CD8-positive, alpha-beta memory T cell (primary cell): ENCODE measurements at places on chromosomes 1 and 21.
A peak's percentile ranks its signal among the peaks of the same experiment; 100 is the strongest.

DNA sequence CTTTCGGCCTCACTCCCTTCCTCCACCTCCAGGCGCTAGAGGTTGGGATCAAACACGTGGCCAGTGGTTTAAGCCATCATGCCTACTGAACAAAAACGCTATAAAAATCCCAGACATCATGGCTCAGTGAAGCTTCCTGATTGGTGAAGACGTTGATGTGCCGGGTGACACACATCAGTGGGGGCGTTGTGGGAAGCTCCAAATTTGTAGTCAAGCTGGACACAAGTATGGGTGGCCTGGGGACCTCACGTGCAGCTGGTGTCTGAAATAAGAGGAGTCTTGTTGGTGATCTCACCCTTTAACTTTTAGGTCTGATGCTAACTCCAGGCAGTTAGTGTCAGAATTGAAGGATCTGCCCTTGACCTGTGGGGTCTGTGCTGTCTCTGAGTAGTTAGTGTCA is 6.7 kb downstream of the CFAP298 start:
- H3K27ac ChIP-seq, result no peak overlapping the region
- no peak overlapping the region for H3K4me3 ChIP-seq
- no peaks in the 10 kb centered on the region for H3K27me3 ChIP-seq
- DNase-seq, result no peak
- peaks cover 2% of the 10 kb centered on the region for H3K4me1 ChIP-seq

- H3K27ac ChIP-seq, result no peak overlapping the region
- no peak overlapping the region for H3K4me3 ChIP-seq
- H3K36me3 ChIP-seq, result no peaks in the 10 kb centered on the region
- no peak for DNase-seq
- no peaks in the 10 kb centered on the region for H3K27me3 ChIP-seq
Observed at GRCh38 chr1:109162626-109163025, 48.7 kb downstream of the ELAPOR1 start.

- H3K27ac ChIP-seq, result no peak overlapping the region
- H3K4me3 ChIP-seq, result no peak overlapping the region
- no peaks in the 10 kb centered on the region for H3K4me1 ChIP-seq
- no peak for DNase-seq
- H3K27me3 ChIP-seq, result no peaks in the 10 kb centered on the region
Observed at GRCh38 chr1:234454926-234455325, 24.1 kb downstream of the TARBP1 start.

GRCh38 chr1:2330519-2331199 is 60.7 kb downstream of the MORN1 start:
- no peak overlapping the region for H3K27ac ChIP-seq
- no peak overlapping the region for H3K4me3 ChIP-seq
- H3K36me3 ChIP-seq, result no peaks in the 10 kb centered on the region
- DNase-seq, result no peak
- no peaks in the 10 kb centered on the region for H3K27me3 ChIP-seq
- no peaks in the 10 kb centered on the region for H3K4me1 ChIP-seq

- H3K27me3 ChIP-seq, result peaks cover 4% of the 10 kb centered on the region
- H3K4me3 ChIP-seq, result no peak overlapping the region
- no peaks in the 10 kb centered on the region for H3K36me3 ChIP-seq
- H3K4me1 ChIP-seq, result peaks cover 12% of the 10 kb centered on the region
Observed at GRCh38 chr1:20211511-20211931, 25.2 kb upstream of the PLA2G2C start.

DNA sequence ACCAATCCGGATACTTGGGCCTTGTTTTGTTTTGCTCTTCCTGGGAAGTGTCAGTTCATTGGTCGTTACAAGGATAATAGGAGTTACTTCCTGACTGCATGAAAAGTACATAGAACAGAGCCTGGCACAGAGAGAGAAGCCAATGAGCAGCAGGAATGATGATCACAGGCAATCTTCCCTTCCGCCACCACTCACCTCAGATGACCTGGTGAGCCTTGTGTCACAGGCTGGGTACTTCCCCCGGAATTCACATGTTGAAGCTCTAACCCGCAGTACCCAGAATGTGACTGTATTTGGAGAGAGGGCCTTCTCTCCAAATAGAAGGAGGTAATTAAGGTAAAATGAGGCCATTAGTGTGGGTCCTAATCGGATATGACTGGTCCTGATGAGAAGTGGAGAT is 18.8 kb upstream of the GPR137B start:
- H3K27ac ChIP-seq, result no peak overlapping the region
- DNase-seq, result no peak
- H3K4me3 ChIP-seq, result no peak overlapping the region
- no peaks in the 10 kb centered on the region for H3K36me3 ChIP-seq
- H3K27me3 ChIP-seq, result no peaks in the 10 kb centered on the region
- peaks cover 14% of the 10 kb centered on the region for H3K4me1 ChIP-seq

GRCh38 chr1:15994590-15995351 is 9.3 kb upstream of the SRARP start:
- DNase-seq, result peak; percentile 19
- no peak overlapping the region for H3K27ac ChIP-seq
- no peaks in the 10 kb centered on the region for H3K36me3 ChIP-seq
- H3K27me3 ChIP-seq, result no peaks in the 10 kb centered on the region
- no peaks in the 10 kb centered on the region for H3K4me1 ChIP-seq

DNA sequence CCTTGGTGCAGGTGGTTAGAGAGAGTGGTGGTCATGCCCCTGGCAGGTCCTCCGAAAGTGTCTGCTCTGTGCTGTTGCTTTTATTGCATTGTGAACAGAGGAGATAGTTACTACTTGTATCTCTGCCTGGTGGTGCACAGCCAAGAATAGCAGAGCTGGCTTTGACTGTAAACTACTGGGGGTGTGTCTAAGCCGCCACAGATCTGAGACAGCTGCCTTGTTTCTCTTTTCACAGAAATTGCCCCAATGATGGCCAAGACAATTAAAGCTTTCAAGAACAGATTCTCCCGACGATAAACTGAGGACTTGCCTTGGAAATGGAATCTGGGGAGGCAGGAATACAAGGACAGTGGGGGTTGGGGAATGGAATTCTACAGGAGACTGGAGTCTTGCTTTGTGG is 16.0 kb downstream of the ELOA start:
- no peaks in the 10 kb centered on the region for H3K27me3 ChIP-seq
- no peaks in the 10 kb centered on the region for H3K4me1 ChIP-seq
- H3K4me3 ChIP-seq, result no peak overlapping the region
- no peak overlapping the region for H3K27ac ChIP-seq
- H3K36me3 ChIP-seq, result peaks cover 49% of the 10 kb centered on the region

- DNase-seq, result no peak
- no peaks in the 10 kb centered on the region for H3K27me3 ChIP-seq
- H3K4me1 ChIP-seq, result no peaks in the 10 kb centered on the region
- no peak overlapping the region for H3K27ac ChIP-seq
Observed at GRCh38 chr1:201145816-201146215, 8.5 kb downstream of the TMEM9 start.

- H3K36me3 ChIP-seq, result no peaks in the 10 kb centered on the region
- no peaks in the 10 kb centered on the region for H3K27me3 ChIP-seq
- no peak overlapping the region for H3K27ac ChIP-seq
- no peak for DNase-seq
- H3K4me3 ChIP-seq, result no peak overlapping the region
Observed at GRCh38 chr1:232676307-232676706, 46.4 kb upstream of the SIPA1L2 start.

- no peak overlapping the region for H3K27ac ChIP-seq
- H3K4me3 ChIP-seq, result no peak overlapping the region
- no peaks in the 10 kb centered on the region for H3K4me1 ChIP-seq
- H3K27me3 ChIP-seq, result no peaks in the 10 kb centered on the region
- H3K36me3 ChIP-seq, result no peaks in the 10 kb centered on the region
Observed at GRCh38 chr1:22754106-22754768, 43.6 kb downstream of the EPHB2 start.

- H3K27ac ChIP-seq, result no peak overlapping the region
- no peaks in the 10 kb centered on the region for H3K27me3 ChIP-seq
Observed at GRCh38 chr1:245382981-245383380, 228.2 kb downstream of the KIF26B start.

DNA sequence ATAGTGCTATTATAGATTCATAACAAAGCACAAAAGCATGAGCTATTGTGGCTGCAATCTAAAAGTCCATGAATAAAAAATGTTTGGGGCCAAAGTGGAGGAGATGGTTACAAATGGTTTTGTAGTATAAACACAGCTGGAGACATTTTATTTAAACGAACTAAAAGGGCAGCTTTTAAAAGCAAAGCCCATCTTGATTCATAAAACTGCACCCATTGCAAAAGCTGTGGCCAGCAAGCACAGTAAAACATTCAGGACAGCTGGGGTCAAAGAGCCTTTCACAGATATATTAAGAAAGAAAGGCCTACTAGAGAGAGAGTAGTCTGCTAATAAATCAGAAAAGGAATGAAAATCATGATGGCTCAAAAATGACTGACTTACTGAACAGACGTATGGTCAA is 520.8 kb downstream of the NUF2 start:
- DNase-seq, result no peak
- no peak overlapping the region for H3K27ac ChIP-seq
- no peaks in the 10 kb centered on the region for H3K36me3 ChIP-seq
- H3K27me3 ChIP-seq, result no peaks in the 10 kb centered on the region
- no peaks in the 10 kb centered on the region for H3K4me1 ChIP-seq

GRCh38 chr1:37561133-37562132 is 4.7 kb downstream of the DNALI1 start:
- DNase-seq, result no peak
- no peak overlapping the region for H3K27ac ChIP-seq
- peaks cover 13% of the 10 kb centered on the region for H3K36me3 ChIP-seq
- no peaks in the 10 kb centered on the region for H3K27me3 ChIP-seq
- H3K4me1 ChIP-seq, result no peaks in the 10 kb centered on the region

GRCh38 chr21:34840693-34841092 is 171.9 kb downstream of the CLIC6 start:
- peaks cover 22% of the 10 kb centered on the region for H3K36me3 ChIP-seq
- H3K27ac ChIP-seq, result no peak overlapping the region
- no peak for DNase-seq
- H3K27me3 ChIP-seq, result no peaks in the 10 kb centered on the region

DNA sequence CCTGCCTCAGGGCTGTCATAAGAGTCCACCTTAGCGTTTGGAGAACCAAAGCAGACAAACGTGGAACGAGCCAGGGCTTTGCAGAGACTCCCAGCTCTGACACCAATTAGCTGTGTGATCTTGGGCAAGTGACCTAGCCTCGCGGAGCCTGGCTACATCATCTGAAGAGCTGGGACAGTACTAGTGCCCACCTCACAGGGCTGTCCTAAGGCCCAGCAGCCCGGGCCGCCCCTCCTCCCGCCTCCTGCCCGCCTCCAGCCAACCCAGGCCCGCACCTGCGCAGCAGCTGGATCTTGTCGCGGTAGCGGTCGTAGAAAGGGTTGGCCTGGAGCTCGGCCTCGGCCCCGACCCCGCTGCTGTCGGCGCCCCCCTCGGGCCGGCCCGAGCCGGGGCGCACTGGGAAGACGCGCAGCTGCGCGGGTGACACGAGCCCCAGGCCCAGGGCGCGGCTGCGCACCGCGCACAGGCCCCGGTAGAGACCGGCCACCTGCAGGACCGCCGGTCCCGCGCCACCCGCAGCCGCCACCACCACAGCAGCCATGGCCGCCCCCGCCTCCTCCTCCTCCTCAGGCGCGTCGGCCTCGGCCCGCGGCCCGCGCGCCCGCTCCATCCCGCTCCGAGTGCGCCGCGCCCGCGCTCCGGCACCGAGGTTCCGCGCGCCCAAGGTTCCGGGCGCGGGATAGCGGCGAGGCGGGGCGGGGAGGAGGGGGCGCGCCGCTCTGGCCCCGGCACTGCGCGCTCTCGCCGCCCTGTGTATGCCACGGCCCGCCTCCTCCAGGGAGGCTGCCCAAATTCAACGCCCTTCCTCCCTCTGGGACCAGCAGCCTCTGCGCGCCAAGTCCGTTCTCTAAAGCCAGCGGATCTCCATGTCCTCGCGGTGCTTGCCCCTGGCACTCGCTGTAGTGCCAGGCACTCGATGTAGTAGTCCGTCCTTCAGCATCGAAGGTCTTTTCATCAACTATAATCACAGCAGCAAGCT is at the start of gene ATPAF1:
Gene ATPAF1 (minus strand): TSS at position 583 of the 979 bp plus-strand sequence. CDS start 42 bp downstream, at position 541.
- peak within 1 kb of the TSS; percentile 55 for H3K27ac ChIP-seq
- no peaks in the 10 kb centered on the region for H3K27me3 ChIP-seq
- peak within 1 kb of the TSS; percentile 69 for H3K4me3 ChIP-seq
- peaks cover 17% of the 10 kb centered on the region for H3K36me3 ChIP-seq

- H3K36me3 ChIP-seq, result no peaks in the 10 kb centered on the region
- no peaks in the 10 kb centered on the region for H3K27me3 ChIP-seq
- H3K4me1 ChIP-seq, result no peaks in the 10 kb centered on the region
- no peak overlapping the region for H3K27ac ChIP-seq
- H3K4me3 ChIP-seq, result no peak overlapping the region
Observed at GRCh38 chr1:110765640-110766335, 91.0 kb upstream of the KCNA3 start.

- no peak overlapping the region for H3K4me3 ChIP-seq
- H3K4me1 ChIP-seq, result peaks cover 8% of the 10 kb centered on the region
- no peaks in the 10 kb centered on the region for H3K27me3 ChIP-seq
- DNase-seq, result peak; percentile 64
- H3K36me3 ChIP-seq, result no peaks in the 10 kb centered on the region
Observed at GRCh38 chr1:201447903-201448871, 20.8 kb downstream of the PHLDA3 start.

- H3K36me3 ChIP-seq, result no peaks in the 10 kb centered on the region
- H3K4me1 ChIP-seq, result peaks cover 38% of the 10 kb centered on the region
- H3K27ac ChIP-seq, result no peak overlapping the region
- DNase-seq, result no peak
Observed at GRCh38 chr1:172679000-172679772, 20.3 kb downstream of the FASLG start.

- no peak overlapping the region for H3K4me3 ChIP-seq
- DNase-seq, result no peak
- H3K4me1 ChIP-seq, result peaks cover 13% of the 10 kb centered on the region
- H3K27ac ChIP-seq, result no peak overlapping the region
- no peaks in the 10 kb centered on the region for H3K27me3 ChIP-seq
Observed at GRCh38 chr1:153355445-153356071, 2.1 kb upstream of the S100A9 start.
